ENCODE measurements at places on chromosomes 5 and 9.

- no peak for DNase-seq
Measured at GRCh38 chr9:108316630-108317029, 539.2 kb downstream of the ACTL7B start.

DNA sequence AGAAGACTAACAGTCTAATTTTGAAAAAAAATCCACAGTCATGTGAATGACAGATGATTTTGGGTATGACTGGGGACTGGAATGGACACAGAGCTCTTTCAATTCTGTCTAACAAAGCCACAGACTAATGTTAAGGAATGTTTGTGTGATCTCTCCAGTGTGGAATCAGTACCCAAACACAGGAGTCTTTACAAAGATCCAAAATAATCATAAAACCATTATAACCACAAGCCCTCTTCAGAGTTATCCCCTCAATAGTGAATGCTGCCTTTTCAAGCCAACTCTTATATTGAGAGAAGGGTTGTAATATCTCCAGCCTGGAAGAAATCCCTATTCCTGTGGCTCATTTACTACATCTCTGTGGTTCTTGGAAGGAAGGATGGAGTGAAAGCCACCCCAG, 552.0 kb upstream of the CLINT1 start:
- DNase-seq: peak; percentile 83

GRCh38 chr5:134132372-134133187, 18.1 kb downstream of the TCF7 start:
- no peak for DNase-seq

GRCh38 chr9:24820196-24820595, 274.5 kb upstream of the IZUMO3 start:
- DNase-seq: no peak

DNA sequence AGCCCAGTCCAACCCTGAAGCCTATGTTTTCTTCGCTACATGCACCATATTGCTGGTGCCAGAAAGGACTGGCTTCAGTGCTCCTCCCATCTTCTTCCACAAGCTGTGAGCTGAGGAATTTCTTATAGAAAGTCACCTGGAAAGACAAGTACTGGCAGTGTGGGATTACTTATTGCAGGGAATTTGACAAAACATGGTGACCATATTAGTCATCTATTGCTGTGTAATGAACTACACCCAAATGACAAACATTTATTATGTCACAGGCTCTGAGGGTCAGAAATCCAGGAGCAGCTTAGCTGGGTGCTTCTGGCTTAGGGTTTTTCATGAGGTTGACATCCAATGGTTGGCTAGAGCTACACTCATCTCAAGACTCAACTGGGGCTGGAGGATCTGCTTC, 75.5 kb downstream of the ENTREP1 start:
- no peak for DNase-seq

Measured in COLO829 (cell line).